Trophoblast cell (in vitro differentiated cells and primary cell): ENCODE measurements at places on chromosomes 16 and 17.

- no peak for DNase-seq
Measured at GRCh38 chr16:21617607-21618006, 18.2 kb downstream of the METTL9 start.

DNA sequence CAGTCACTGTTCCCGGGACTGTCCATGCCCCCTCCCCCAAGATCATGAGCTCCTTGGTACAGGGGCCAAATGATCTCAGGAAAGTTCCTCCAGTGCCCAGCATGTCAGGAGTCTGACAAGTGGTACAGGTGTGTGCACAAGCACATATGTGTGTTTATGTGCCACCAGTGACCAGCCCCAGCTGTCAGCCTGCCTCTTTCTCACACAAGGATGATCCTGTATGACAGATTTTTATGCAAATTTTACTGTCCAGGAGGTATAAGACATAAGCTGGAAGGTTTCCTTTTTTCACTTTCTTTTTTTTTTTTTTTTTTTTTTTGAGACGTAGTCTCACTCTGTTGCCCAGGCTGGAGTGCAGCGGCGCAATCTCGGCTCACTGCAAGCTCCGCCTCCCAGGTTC is 31.4 kb upstream of the GFOD2 start:
- DNase-seq, result no peak

DNA sequence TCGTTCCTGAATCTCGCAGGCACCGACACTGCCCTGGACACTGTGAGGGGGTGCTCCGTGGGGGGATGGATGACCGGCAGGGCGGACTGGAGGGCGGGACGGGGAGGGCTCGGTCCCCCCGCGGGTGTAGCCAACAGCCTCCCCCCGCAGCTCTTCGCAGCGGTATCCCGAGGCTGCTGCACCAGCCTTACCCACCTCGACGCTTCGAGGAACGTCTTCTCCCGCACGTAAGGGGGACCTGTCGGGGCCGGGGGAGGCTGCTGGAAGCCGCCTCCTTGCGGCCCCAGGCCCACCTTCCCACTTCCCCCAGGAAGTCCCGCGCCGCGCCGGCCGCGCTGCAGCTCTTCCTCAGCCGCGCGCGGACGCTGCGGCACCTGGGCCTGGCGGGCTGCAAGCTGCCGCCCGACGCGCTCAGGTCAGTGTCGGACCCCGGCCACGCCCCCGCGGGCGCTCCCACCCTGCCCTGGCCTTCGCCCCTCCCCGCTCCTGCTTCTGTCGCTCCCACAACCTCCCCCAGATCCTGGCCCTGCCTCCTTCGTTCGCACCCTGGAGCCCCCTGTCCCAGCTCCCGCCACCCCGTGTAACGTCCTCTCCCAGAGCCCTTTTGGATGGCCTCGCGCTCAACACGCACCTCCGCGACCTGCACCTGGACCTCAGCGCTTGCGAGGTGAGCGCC is 3.3 kb downstream of the CARMIL2 start:
- no peak for DNase-seq

GRCh38 chr16:69613378-69614154 is 47.8 kb downstream of the NFAT5 start:
- no peak for DNase-seq

- DNase-seq, result no peak
Measured at GRCh38 chr17:40157973-40158372, 17.6 kb downstream of the CASC3 start.
